ENCODE measurements at places on chromosomes 4 and X.

DNA sequence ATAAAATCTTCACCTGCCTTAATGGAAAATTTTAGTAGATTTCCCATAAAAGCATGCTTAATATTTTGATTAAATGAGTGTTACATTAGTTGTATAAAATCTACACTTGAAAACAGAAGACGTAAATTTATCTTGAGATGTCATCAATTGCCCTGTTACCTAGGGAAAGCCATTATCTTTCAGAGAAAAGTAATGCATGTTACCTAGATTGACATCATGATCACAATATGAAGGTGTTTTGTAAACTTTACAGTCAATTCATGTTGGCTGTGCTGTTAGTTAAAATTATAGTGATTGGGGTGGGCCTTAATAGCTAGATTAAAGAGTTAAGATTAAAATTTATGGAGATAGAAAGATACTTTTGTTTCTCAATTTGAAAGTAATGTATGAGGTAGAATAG, 293.2 kb upstream of the PCDH18 start:
- DNase-seq = no peak

GRCh38 chr4:131459430-131460101, 1689.5 kb upstream of the PCDH10 start:
- no peak for DNase-seq

DNA sequence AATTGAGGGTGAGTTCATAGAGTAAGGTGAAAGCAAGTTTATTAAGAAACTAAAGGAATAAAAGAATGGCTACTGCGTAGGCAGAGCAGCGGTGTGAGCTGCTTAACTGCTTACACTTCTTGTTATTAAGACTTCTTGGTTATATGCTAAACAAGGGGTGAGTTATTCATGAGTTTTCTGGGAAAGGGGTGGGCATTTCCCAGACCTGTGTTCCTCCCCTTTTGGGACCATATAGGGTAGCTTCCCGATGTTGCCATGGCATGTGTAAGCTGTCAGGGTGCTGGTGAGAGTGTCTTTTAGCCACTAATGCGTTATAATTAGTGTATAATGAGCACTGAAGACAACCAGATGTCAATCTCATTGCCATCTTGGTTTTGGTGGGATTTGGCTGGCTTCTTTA, 126.5 kb downstream of the ARSF start:
- DNase-seq = no peak

DNA sequence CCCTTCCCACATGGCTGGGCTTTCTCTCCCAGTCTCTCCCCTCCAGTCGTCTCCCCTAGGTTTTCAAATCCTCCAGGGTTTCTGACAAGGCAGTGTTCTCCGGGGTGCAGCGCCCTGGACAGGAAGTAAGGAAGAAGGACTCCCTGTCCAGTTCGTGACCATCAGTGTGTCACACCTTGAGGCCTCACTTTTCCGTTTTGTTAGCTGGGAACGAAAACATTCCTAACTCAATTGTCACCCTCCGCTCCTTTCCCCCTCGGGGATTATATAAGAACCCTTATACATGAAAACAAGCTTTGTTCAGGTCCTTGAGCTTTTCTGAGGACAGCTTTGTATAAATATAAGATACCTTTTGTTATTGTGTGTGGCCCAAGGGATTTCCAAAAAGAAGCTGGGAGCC, 92.1 kb downstream of the KDR start:
- no peak for DNase-seq

DNA sequence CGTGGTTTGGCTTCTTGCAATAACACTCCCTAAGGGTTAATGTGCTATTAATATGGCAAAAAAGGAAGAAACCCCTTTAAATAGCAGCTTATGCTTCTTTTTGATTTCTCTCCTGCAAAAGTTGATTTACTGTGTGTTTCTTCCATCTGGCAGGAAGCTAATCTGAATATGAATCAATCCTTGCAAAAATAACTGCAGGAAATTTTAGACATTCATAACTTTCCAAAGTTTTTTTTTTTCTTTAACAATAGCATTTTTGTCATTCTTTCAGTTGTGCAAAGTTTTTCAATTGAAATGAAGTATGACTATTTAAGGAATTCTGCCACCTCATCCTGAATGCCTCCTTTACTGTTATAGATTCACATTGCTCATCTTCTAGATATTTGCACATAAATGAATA, 115.6 kb downstream of the SPANXA1 start:
- DNase-seq = no peak

DNA sequence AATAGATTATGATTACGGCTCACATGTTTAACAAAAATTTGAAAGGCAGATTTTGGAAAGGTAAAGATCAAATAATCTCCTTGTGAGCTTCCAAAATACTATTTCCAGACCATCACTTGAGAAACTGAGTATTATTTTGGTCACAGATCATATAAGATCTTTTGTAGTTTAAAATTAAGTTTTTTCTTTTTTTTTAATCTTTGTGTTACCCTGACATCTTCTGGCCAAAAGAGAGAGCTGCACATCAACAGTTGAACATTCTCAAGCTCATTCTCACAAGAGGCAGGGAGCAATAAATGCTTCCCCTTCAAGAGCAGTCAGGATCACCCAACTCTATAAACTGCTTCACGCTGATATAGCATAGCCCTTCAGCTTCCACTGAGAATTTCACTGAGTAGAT, 15.9 kb downstream of the TMEM192 start:
- no peak for DNase-seq

DNA sequence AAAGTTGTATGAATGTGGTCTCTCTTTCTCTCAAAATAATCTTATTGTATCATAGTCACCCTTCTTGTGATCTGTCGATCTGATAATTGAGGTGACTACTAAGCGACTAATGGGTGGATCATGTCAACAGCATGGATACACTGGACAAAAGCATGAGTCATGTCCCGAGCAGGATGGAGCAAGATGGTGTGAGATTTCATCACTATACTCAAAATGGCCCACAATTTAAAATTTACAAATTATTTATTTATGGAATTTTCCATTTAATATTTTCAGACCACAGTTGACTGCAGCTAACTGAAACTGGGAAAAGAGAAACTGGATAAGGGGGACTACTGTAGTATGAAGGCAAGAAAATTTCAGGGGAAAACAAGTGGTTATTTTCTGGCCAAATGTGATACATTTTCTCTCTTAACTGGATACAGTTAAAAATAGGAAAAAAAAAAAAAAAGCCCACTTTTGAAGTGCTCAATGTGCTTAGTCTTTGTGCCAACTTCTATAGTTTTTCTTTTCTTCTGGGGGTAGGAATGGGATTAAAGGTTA, 25.3 kb downstream of the FAM241A start:
- no peak for DNase-seq

DNA sequence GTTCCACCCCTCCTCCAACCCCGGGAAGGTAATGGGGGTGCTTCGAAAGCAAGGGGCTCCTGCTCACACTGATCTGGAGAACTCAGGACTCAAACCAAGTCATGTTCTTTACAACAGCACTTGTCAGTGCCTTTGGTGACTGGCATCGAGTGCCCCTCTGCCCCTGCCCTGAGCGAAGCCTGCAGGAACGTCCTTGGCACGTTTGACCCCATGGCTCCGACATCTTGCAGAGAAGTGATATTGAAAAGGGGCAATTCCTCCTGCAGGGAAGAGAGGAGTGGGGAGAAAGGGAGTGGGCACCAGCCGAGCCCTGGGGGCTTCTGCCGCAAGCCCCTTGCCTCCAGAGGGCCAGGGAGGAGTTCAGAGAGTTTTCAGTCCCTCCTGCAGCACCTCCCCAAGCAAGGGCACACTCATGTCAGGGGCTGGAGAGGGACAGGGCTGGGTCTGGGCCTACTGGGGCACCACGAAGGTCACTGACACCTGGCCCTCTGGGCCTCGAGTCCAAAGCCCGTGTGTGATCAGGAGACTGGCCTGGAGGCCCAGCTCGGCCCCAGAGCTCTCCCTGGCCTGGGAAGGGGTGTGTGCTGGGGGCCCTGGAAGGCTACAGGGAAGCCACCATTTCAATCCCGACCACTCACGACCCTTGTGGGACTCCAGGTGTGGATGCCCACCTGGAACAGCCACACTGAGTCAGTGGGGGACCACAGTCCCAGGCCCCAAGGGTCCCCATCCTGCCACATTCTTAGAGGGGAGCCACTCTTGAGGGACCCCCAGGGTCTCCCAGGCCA, 94.9 kb upstream of the NKX1-1 start:
- DNase-seq = no peak

DNA sequence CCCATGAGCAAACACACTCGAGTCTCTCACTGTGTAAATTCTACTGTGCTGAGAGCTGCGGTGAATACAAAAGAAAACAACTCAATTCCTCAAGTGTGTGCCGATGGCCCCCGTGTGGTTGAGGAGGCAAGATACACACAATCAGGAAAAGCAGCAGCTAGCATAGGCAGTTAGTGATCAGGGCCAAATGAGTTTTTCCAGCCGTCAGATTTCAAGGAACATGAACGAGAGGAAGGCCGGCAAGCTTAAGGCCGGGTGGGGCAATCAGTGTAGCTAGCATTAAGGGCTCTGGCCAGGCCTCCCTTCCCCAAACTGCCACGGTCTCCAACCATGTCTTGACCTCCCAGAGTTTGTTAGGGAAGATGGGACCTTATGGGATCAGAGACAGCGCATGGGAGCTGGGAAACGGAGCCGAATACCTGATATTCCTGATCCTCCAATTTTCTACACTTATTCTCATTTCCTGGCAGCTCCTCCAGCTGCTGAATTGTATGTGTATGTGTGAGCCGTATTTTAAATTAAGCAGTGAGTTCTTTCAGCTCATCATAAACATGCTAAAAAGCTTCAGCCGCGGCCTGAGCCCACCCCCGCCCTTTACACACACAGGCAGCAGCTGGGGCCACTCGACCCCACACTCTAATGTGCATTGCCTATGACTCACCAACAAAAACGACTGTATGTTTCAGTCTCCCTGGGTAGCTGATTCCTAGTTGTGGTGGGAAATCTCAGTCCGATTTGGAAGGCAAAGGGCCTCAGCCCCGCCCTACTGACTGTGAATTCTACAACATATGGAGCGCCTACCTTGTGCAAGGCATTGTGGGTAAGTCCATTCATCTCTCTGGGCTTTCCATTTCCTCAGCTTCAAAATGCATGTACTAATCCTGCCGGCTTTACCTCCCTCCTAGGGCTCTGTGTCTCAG, 59.9 kb downstream of the RTL9 start:
- no peak for DNase-seq

DNA sequence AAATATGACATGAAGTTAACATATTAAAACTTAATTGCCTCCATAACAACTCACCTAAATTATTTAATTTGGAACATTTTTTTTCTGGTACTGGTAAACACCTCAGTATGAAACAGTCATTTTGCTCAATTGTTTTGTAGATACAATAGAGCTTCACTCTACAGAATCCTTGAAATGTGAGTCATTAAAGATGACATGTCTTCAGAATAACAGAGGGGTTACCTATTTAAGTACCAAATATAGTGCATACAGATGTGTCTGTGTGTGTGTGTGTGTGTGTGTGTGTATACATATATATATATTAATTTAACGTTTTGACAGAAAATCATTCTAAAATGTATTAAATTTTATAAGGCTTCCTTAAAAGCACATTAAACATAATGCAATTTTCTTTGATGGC, 297.6 kb downstream of the INPP4B start:
- DNase-seq = no peak
